ENCODE measurements at places on chromosomes 7 and 10.

- no peak for DNase-seq
Observed at GRCh38 chr10:1419796-1420610, 317.3 kb downstream of the ADARB2 start.

DNA sequence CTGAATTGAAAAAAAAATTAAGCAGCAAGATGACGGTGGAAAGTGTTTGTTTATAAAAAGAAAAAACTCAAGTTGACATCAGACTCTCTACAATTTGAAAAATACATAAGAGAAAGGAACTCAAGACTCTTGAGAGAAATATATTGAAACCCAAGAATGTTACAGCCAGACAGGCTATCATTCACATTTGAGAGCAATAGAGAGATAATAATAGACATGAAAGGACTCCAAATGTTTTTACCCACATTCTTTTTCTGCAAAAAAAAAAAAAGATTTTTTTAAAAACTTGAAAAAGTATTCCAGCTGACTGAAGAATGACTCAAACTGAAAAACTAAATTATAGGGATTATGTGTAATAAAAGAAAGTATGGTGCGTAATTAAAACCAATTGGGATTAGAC is 532.4 kb downstream of the INHBA start:
- no peak for DNase-seq

DNA sequence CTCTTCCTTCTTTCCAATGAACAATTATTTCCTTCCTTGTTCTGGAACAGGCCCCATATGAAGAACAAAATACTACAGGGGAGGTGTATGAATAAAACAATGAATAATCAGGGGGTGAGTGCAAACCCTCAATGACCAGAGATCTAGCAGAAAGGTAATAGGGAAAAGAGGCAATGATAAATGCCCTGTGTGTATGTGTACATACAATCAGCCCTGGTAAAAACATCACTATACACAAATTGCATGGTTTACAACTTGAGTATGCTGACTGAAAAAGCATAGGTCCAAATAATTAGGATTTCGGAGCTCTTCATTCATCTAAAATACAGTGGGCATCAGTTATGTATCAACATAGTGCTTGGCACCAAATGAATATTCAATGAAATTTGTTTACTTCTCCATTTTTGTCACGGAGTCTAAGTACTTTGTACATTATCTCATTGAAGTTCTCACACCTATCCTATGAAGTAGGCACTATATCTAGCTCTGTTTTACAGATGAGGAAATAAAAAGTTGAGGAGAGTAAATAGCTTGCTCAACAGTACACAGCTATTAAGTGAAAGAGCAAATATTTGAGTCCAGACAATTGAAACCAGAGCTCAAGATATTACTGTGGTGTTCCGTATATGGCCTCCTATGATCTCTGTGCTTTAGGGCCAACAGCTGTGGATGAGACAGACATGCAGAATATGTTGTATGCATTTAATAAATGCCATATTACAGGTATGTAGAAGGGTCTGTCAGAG is 1065.4 kb downstream of the SORCS3 start:
- no peak for DNase-seq

DNA sequence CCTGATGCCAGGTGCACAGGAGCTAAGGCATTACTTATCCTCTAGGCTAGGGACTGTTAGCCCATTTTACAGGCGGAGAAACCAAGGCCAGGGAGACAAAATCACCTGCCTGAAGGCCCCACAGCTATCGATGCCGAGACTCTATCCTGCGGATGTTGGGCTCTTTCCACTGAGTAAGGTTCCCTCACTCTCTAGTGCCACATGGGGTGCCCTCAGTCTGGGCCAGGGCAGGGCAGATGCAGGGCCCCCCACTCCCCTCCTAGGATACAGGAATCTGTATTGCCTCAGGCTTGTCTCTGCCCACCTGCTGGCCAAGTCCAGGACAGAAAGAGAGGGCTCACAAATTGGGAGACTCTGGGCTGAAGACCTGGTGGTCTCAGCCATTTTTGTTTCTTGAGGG is 45.7 kb downstream of the UNC5B start:
- no peak for DNase-seq

DNA sequence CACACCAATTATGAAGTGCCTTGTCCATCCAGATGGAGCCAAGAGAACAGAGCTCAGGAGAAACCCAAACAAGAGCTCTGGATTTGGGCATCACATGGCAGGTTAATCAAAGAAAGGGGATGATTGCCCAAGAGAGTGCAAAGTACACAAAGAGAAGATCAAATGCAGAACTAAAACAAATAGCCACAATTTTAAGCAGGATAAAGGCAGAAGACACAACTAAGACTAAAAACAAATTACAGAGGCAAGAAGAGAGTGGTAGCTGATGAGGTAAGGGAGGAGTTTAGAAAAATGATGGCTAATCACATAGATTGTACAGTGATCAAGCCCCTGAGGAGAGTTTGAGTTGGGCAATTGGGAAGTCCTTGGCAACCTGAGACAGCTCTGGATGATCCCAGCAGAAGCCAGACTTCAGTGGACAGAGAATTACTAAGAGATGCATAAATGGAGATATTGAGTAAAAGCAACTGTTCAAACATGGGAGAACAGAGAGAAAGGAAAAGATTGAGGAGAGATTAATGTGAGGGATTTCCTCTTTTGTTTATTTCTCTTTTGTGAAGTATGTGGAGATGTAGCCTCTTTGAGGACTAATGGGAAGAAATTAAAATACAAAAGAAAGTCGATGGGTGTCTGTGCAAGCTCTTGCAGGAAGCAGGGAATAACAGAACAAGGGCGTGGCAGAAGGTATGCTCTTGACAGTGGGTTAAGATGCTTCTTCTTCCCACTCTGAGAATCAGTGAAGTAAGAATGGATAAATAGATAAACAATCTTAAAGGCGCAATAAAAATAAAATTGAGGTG is 101.9 kb downstream of the LRRN3 start:
- no peak for DNase-seq

- DNase-seq: no peak
Observed at GRCh38 chr7:97819161-97819560, 53.0 kb downstream of the ASNS start.

- no peak for DNase-seq
Observed at GRCh38 chr7:27277628-27278027, 35.0 kb downstream of the EVX1 start.

- DNase-seq: peak; percentile 22
Observed at GRCh38 chr7:55439627-55440026, 74.5 kb downstream of the LANCL2 start.

- DNase-seq: no peak
Observed at GRCh38 chr10:17438583-17438982, 15.8 kb downstream of the ST8SIA6 start.

- DNase-seq: no peak
Observed at GRCh38 chr10:97713339-97713825, at the start of gene MARVELD1. Gene MARVELD1 (plus strand): TSS chr10:97713730. CDS start chr10:97713877, 147 bp downstream.

DNA sequence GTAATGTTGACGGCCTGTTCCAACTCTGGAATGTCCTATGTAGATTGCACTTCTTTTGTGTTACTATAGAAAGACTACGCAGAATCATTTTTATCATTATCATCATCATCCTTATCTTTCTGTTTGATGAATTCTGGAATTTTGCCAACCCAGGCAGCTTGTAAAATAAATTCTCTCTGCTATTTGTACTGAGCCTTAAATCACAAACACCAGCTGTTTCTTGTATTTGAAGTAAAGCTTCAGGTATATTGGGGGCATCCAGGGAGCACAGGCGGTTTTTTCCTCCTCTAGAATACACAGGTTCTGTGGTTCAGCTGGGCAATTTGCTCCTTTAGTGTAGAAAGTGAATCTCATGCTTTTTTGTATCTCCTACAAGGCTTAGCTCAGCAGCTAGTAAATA is 14.9 kb upstream of the CPA5 start:
- no peak for DNase-seq

DNA sequence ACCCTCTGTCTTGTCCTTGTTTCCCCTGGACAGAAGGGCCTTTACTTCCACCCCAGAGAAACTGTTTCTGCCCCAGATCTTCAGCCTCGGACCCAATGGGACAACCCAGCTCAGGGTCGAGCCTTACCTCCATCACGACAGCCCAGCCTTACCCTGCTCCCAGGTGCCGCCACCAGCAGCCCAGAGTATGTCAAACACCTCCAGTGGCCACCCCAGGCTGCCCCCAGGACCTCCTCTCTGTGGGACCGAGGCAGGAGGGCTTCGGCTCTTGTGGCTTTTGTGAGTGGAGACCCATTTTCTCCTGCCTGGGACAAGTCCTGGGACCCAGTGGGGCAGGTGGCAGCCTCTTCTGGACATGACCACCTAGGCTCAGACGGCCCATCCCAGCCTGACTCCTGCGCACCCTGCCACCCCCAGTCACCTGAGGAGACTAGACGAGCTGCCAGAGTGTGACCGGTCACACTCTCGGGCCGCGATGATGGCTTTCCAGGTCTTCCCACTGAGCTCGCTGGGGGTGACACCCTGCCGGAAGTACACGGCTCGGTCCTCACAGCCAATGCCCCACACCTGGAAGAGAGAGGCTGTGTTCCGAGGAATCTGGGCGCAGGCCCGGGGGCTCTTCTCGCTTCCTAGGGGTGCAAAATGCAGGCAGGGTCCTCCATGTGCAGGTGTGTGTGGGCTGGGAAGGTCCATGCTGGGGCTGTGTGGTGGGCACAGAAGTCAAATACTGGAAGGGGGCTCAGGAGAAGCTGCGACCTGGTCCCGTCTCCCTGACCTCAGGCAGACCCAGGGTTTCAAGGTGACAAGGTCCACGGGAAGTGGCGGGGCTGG is 15.5 kb downstream of the TECPR1 start:
- DNase-seq: no peak

GRCh38 chr7:85022064-85022697 is 164.7 kb downstream of the SEMA3D start:
- no peak for DNase-seq

GRCh38 chr10:89421018-89421476 is 6.7 kb downstream of the IFIT5 start:
- DNase-seq: no peak

DNA sequence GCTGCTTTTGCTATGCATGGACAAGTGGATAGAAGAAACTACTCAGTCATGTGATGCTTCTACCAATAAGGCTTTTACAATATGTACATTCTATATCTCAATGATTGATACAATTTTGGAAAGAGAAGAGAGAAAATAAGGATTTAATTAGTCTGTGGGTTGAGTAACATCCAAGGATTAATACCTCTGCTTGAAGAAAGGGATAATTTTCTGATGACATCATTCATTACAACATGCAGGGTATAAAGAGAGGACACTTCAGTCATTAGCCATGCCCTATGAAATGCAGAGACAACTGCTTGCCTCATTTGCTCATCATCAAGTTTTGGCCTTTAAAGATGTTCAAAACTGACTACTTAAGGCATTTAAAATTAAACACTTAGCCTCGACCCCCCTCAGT is 237.3 kb downstream of the AHR start:
- DNase-seq: no peak
